CD4-positive, alpha-beta T cell treated with Interleukin-6 for 4 hours (primary cell): ENCODE measurements at places on chromosomes 6 and 20.
A peak's percentile ranks its signal among the peaks of the same experiment; 100 is the strongest.

- DNase-seq, result no peak
Observed at GRCh38 chr6:25934735-25935313, 4.3 kb upstream of the SLC17A2 start.

DNA sequence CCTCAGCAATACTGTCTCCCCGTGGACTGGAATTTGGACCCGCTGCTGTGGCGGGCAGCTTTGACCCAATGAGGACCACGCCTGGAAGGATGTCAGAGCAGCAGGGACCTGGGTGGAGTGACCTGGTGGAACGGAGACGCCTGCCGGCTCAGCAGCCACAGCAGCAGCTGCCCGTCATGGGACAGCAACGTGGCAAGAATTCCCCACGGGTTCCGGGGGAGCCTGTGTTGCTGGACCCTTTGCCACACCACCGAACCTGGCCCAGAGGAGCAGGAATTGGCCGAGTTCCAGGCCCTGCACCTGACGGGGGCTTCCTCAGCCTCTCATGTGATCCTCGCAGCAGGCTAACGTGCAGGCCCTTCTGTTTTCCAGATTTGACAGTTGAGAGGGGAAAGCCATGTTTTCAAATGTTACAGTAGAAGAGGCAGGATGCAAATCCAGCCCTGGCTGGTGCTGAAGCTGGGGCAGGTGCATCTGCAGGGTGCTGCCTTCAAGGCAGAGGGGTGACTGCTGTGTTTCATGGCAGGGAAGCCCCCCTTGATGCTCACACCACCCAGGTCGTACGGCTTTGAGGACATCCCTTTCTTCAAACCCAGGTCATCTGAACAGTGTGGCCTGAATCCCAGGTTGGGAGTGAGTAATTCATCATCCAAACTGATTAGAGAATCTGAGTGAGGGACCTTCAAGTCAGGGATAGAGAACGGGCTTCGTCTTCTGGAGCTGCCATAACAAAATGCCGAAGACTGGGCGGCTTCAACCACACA, 93.4 kb downstream of the THBS2 start:
- no peak for DNase-seq

GRCh38 chr6:44058617-44059358, 68.5 kb downstream of the MRPL14 start:
- no peak for DNase-seq

DNA sequence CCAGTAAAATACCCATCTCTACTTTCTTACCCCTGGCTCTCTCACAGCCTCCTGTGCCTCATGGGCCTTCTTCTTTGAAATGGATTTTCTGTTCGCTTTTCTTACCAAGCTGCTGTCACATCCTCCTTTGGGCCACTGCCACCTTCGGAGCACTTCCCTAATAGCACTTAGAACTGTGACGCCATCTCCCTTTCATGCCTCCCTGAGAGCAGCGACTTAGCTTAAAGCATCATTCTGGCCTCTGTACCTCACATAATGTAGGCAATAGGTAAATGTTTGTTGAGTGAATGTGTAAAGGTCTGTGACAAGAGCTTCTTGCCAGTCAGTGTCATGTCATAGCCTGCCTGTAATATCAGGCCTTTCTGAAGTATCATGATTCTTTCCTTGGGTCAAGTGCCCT, 78.8 kb downstream of the ADGRG6 start:
- no peak for DNase-seq

DNA sequence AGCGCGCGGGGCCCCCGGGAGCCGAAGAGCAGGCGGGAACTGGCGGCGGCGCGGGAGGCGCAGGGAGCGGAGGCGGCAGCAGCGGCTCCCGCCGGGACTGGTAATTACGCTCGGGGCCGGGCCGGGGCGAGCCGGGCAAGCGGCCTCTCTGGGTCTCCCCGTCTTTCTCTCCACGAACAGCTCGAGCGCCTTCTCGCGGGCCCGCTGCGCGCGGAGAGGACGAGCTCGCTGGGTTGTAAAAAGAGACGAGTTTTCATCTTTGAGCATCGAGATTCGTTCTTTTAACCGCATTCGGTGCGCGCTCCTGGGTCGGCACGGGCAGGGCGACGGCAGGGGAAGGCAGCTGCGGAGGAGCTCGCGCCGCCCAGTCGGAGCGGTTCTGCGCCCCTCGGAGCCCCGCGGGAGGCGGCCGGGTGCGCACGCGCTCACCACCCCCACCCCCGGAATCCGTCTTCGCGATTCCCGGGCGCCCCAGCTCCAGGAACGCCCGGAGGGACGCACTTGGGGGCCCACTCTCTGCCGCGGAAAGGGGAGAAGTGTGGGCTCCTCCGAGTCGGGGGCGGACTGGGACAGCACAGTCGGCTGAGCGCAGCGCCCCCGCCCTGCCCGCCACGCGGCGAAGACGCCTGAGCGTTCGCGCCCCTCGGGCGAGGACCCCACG, 38.0 kb downstream of the YTHDF1 start:
- no peak for DNase-seq

GRCh38 chr6:7909323-7910276, 988 bp downstream of the TXNDC5 start:
- DNase-seq, result peak; percentile 58

GRCh38 chr6:134145786-134146185, 93.4 kb upstream of the SLC2A12 start:
- DNase-seq, result no peak

DNA sequence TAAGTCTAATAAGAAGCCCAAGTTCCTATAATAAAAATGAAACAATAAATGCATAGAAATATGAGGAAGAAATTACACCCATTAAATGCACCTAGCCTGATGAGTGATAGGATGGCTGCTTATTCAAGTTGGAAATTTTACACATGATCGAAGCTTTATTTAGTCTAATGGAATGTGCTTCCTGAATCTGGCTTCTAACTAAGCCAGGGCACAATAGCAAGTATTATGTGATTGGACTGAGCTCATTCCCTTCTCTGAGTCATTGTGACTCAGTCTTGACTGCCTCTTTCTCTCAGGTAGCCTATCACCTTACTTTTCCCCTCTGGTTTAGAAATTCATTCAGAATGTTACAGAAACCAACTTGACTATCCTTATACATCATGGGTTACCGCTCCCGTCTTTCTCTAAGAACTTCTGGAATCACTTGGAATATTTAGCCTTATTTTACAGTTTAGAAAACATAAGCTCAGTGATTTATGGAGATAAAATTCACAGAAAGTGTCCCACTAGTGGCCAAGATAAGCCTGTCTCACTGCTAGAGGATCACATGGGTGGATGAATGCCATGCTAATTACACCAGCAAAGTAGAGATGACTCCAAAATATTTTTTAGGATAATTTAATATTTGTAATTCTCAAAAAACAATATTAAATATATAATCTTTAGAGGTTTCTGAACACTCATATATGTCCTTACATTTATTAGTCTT, 505.3 kb upstream of the JAG1 start:
- no peak for DNase-seq

DNA sequence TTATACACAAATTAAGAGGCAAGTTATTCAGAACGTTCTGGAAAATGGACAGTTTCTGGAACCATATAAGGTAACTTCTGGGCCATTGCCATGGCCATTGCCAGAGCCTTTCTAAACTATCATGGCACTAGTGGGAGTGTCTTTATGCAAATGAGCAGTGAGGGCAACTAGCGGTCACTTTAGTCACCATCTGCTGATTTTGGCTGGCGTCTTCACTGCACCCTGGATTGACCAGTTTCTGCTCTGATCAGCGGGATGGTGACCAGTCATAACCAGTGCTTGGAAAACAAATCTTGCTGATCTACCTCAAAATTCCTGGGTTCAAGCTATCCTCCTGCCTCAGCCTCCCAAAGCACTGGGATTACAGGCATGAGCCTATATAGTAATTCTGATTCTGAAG, 7.3 kb upstream of the SNTA1 start:
- DNase-seq, result no peak

GRCh38 chr6:14095437-14095836, 22.1 kb upstream of the CD83 start:
- no peak for DNase-seq

- DNase-seq, result no peak
Observed at GRCh38 chr20:54133434-54134427, 40.1 kb downstream of the CYP24A1 start.

- DNase-seq, result peak; percentile 67
Observed at GRCh38 chr6:110178626-110179405, 654 bp downstream of the WASF1 start.

DNA sequence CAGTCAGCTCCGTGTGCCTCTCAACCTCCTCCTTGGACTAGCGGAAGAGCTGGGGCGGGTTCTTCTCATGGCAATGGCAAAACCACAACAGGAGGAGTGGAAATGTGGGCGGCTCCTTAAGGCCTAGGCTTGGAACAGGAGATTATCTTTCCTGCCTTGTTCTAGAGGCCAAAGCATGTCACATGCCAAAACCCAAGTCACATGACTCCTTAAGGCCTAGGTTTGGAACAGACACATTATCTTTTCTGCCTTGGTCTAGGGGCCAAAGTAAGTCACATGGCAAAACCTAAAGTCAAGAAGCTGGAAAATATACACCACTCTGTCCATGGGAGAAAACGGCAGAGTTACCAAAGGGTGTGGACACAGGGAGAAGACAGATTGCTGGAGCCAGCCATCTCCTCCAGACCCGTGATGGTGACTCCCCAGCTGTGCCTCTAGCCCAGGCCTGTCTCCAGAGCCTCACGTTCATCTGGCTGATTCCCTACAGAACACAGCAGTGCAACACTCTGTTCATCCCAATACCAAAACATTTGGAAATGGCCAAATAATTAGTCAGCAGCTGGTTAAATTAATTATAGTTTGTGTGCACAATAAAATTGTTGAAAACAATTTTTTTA, 34.2 kb downstream of the ANKRD60 start:
- no peak for DNase-seq

DNA sequence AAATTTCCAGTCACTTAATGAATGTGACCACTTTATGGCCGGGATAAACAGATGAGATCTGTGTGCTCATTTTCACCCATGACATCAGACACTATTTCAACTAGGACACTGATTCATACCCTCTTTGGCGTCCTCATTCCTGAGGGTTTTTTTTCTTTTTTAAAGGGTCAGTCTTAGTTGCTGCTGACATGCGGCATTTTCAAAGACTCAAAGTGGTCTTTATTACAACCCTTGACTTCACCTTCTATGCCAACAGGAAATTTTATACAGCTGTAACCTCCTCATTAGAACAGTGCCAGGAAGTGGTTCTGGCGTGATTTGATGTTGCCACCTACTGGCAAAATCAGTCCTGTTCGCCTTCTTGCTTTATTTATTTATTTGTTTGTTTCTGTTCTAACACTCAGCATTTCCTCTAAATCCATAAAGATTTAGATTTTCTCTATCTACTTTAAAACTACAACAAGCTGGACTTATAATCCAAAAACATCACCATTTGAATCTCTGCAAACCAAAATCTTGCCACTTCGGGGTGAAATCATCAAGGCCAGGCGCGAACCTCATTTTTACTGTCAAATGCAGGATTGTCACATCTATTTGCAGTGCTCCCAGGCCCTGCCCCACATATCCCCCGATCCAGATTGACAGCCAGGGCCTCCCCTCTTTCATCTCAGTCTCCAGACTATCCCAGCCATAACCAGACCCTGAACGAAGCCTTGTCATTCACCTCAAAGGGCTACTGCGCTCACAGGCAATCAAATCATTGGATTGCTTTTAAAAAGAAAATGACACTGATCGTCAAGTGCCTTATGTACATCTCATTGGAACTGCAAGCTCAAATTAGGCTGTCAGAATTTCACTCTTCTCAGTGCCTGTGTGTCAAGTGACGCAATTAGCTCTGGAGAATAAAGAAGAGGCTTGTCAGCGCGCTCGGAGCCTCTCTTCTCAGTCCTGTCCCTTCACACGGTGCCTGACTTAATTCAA, 77.5 kb downstream of the C6orf118 start:
- DNase-seq, result no peak

GRCh38 chr6:41622206-41622988, 15.9 kb upstream of the MDFI start:
- DNase-seq, result no peak

DNA sequence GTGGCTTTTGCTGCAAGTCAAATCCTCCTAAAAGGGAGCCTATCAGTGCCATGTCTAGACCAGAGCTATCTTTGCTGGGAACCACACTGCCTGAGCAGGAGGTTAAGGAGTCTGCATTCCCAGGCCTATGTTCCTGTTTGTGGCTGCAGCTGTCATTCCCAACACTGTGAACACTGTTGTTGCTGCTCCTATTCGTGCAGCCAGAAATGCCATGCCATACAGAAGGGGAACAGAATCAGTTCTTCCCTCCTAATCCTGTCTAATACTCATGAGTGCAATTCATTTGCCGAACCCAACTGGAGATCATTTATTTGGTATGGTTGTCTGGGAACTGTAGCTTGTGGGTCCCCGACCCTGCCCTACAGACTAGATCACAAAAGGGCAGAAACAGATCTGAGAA, 406.5 kb upstream of the GJE1 start:
- DNase-seq, result no peak
